ENCODE measurements at places on chromosomes 16 and 17.

- DNase-seq = no peak
Observed at GRCh38 chr16:79863128-79864031, 262.8 kb upstream of the MAF start.

DNA sequence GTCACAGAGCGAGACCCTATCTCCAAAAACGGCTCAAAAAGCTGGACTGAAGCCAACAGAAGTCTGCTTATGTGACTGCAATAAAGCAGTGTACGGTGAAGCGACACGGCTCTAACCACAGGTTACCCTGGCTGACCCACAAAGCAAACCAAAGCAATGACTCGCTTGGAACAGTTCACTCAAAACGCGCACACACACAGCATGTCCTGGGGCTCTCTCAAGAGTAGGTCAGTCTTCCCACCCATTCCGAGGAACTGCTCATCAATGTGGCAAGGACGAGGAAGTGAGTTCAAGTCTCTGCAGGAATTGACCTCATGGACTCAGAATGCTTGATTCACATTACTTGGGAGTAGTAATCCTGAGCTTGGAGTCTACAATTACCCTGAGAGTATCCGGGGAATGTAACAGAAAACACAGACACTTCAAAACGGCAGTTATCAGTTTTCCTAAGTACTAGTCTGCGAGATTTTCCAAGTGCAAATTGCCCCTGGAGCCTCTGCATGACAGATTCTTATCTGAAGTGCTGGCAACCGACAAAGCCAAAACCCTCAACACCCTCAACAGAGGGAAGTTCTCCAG lies 25.4 kb downstream of the PELP1 start:
- DNase-seq = no peak

DNA sequence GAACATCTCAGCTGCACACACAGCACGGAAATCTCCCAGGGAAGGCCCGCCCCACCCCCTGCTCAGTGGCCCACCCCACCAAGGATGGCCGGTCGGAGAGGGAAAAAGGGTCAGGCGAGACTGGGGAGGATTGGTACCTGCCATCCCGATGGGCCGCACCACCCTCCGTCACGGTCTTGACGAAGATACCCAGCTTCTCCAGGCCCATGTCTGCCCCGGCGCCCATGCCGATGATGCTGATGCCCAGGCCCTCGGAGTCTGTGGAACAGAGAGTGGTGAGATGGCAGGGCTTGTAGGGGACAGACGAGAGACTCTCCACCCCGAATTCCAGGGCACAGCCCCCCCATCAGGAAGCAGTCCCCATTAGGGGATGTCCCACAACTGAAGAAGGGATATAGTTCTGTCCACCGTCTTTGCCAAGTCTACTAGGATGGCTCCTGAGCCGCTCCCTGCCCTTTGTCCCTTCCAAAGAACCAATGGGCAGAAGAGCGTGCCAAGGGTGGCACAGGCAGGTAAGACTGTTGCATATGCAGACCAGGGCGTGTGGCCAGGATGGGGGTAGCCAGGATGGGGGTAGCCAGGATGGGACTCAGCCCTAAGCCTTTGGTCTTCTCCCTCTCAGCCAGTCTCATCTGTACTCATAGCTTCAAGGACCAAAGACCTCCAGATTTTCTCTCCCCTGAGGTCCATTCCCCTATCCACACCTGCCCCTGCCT lies 6.9 kb downstream of the PPP1R9B start:
- DNase-seq = no peak

- DNase-seq = no peak
Observed at GRCh38 chr16:30406795-30407101, 658 bp upstream of the ZNF771 start.

DNA sequence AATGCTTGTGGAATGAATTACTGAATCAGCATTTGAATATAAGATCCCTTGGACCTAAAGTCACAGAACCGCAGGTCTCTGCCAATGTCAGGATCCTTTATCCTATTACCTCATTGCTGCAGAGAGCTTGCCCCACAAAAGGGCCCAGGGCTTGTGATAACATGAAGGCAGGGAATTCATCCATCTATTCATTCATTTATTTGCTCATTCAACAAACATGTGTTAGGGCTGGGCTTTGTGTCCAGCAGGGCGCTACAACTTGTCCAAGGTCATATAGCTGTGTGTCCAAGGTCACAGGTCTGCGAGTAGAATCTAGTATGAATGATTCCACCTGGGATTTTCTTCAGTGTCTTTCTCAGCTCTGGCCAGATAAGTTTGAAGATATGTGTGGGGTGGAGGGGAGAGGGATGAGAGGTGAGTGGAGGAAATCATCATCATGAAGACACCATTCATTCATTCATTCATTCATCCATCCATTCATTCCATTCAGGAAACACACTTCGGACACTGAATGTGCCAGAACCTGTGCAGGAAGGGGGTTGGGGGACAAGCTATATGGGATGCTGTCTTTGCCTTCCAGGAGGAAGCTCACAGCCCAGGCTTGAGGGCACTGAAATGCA lies 1.3 kb upstream of the UNC45B start:
- no peak for DNase-seq

Data from AML-193 (cell line).